ENCODE measurements at places on chromosomes 7 and 10. TPM values are rescaled to one million over a fixed set of nuclear protein-coding genes. Genes with fewer than 3 reads are reported as not detected.

- no peak for DNase-seq
These were observed 1106.5 kb upstream of the AUTS2 start for GRCh38 chr7:68491523-68492358.

GRCh38 chr10:98253499-98253898 is 14.5 kb downstream of the LOXL4 start:
- DNase-seq = no peak

DNA sequence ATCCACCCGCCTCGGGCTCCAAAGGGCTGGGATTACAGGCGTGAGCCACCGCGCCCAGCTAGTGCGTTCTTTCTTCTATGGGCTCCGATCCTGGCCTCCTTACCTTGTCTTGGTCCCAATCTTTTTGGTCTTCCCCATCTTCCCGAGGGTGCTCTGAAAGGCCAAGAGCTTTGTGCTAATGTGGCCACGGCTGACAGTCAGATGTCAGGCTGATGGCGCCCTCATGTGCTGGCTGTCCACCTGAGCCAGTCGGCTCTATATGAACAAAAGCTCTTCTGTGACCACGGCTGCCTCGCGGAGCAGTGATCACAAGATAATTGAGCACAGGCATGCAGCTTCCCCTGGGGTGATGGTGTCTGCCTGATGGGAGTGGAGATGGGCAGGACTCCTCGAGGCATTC is 11.0 kb upstream of the AHCYL2 start:
- DNase-seq = no peak

DNA sequence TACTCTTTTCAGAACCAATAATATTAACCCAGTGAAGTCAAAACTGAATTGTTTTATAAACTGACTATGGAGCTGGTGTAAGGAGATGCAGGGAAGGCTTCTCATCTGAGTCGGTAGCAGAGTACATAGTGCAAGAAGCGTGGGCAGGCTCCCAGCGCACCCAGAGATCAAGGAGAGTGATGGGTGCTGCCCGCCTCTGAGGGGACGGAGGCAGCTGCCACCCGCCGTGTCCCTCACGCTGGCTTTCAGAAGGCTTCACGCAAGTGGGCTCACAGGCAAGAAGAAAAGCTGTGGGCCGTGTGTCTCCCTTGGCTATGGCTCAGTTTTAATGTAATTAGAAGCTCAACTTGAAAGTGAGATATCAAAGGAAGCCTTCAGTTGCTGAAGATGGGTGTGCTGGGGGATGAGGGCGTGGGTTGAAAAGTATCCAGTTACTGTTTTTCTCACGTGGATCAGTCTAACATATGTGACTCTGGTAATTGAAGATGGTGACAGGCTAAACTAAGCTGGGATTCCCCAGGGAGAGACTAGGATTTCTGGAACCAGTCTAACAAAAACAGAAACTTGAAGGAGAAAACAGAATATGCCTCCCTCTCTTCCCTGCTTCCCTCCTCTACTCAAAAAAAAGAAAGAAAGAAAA is 159.9 kb downstream of the MGMT start:
- DNase-seq = no peak

DNA sequence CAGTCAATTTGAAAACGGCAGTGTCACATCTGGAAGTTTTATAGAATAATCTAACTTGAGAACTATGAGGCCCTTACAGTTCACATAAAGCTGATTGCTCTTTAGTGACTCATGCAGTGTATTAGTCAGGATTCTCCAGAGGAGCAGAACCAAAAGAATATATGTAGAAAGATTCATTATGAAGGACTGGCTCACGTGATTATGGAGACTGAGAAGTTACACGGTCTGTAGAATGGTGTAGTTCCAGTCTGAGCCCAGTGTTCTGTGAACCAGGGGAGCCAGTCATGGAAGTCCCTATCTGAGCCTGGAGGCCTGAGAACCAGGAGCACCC is 21.5 kb downstream of the RBM33 start:
- no peak for DNase-seq

- no peak for DNase-seq
These were observed 19.9 kb upstream of the INSYN2A start for GRCh38 chr10:127216274-127216673.

DNA sequence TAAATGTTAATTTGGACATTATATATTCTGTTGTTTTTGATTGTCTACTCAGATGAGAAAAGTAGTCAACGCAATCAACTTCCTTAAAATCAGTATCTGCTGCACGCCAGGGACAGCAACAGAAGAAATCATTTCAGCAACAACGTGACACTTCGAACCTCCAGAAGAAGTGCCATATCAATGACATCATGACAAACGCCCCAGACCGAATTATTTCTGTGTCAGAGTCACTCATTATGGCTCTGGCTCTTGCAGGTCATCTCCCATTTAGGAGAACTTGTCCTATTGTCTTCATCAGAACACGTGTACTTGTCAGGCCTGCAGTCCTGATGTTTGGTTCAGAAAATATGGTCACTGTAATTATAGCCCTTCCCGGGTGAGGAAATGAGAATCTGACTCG is 276.3 kb downstream of the ADARB2 start:
- no peak for DNase-seq

GRCh38 chr10:10045765-10046028 is 972.0 kb upstream of the CELF2 start:
- DNase-seq = no peak

DNA sequence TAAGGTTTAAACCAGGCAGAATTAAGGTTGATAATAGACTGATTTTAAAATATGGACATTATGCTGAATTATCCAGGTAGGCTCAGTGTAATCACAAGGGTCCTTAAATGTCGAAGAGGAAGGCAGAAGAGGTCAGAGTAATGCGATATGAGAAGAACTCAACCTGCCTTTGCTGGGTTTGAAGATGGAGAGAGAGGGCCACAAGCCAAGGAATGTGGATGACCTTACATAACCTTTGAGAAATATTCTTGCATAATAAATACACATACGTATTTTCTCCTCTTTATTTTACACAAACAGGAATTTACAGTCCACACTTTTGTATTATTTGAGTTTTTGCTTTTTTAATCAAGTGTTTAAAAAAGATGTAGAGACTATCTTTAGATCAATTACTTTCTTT is 88.5 kb downstream of the ST7 start:
- DNase-seq = no peak

- no peak for DNase-seq
These were observed 117.2 kb downstream of the SEMA3E start for GRCh38 chr7:83531766-83532165.

DNA sequence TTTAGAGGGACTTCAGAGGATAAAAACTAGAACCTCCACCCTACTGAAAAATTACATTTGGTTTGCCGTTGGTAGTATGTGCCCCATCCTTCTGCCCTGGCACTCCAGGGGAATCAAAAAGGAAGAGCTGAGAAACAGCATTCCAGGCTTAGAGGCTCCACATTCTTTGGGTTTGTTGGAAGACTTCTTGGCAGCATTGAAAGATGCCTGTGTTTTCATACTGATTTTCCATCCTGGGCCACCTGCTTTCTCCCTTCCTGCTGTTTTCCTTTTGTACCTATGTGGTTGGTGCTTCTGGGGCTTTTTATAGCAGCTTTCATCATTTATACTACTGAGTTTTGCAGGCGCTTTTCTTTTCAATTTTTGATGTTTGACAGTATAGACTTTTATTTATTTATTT is 61.7 kb downstream of the AUTS2 start:
- no peak for DNase-seq

DNA sequence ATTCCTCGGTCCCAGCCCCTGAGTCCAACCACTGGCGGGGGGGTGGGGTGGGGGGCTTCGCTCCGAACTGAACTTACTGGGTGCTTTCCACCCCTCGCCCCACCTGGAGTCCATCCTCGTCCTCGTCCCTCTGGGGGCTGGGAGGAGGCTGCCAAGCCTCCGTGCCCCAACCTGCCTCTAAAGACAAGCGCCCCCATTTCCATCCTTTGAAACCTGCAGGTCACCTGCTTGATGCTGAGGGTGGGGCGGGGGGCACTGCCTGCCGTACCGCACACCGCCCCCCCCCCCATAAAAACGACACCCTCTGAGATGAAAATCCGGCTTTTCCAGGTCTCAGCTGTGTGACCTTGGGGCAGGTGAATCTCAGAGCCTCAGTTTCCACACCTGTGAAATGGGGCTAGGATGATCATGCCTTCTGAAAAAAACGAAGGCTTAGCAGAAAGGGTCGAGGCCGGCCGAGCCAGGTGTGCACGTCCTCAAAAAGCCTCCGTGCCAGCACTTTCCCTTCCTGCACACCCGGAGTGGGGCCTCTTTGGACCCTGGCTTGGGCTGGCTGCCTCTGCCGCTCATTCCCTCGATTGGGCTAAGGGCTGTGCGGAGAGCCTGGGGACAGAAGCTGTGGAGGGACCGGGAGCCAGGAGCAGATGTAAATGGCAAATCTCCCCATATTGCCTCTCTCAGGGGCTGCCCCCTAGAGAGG is 967 bp downstream of the ELFN1 start:
- DNase-seq = no peak

GRCh38 chr7:100655908-100656674 is at the start of gene ACTL6B:
Gene ACTL6B, minus strand, starts transcription at chr7:100656448. Its CDS starts 94 bp downstream, at chr7:100656354.
- DNase-seq = no peak

- no peak for DNase-seq
These were observed 13.6 kb downstream of the LYZL1 start for GRCh38 chr10:29302499-29302898.

- DNase-seq = no peak
These were observed at the start of gene AKR1C4 for GRCh38 chr10:5196702-5197113. Gene AKR1C4, plus strand, starts transcription at chr10:5196837. Its CDS starts 31 bp downstream, at chr10:5196868.

DNA sequence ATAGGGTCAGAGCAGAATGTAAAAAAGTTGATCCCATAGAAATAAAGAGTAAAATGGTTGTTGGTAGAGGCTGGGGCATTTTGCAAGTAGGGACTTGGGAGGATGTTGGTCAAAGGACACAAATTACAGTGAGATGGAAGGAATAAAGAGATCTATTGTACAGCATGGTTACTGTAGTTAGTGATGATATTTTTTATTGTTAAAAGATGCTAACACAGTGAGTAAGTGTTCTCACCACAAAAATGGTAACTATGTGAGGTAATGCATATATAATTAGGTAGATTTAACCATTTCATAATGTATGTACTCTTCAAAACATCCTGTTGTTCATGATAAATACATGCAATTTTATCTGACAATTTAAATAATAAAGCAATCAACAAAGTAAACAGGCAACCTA is 280.7 kb upstream of the MAGI2 start:
- DNase-seq = no peak

GRCh38 chr10:114262496-114262895 is 23.4 kb downstream of the VWA2 start:
- DNase-seq = no peak

DNA sequence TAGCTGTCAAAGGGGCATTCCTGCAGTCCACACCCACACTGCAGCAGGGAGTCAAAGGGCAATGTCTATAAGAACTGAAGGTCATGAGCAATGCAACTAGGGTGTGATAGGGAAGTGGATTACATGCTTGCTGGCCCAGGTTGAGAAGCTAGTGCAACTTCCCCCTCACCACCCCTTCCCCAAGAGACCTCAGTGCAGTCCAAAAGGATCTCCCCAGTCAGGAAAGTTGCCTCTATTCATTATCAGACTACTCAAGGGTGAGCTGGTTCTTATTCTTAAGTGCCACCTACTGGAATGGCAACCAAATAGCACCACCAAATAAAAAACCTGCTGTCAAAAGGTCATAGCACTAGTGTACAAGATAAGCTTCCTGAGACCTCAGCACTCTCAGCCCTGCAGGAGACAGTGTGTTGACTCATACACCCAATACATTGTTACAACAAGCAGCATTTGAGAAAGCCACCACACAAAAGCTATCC is 28.2 kb downstream of the MTERF1 start:
- DNase-seq = no peak

DNA sequence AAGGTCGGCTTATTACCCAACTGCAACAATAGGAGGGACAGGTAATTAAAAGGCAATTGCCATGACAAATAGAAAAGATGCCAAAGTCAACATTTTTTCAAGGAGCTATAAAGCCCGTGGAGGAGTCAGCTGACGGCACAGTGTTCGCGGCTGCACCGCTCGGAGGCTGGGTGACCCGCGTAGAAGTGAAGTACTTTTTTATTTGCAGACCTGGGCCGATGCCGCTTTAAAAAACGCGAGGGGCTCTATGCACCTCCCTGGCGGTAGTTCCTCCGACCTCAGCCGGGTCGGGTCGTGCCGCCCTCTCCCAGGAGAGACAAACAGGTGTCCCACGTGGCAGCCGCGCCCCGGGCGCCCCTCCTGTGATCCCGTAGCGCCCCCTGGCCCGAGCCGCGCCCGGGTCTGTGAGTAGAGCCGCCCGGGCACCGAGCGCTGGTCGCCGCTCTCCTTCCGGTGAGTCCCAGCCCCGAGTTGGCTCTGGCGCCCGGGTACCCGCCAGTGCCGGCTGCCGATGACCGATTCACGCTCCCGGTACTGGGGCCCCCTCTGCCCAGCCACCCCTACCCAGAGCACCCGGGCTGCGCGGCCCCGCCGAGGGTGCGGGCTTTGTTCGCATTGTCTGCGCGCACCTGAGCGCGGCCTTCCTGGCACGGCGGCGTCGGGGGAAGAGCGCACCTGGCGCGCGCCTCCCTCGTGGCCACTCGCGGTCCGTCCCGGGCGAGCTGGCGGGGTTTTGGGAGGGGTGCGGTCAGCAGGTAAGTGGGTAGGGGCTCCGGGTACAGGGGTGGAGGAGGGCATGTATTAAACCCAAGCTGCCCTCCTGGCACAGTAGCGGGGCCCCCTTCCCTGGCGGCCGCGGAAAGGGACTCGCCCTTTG is at the start of gene VWA2:
Gene VWA2 (plus strand): TSS at position 138 of the 877 bp plus-strand sequence. CDS start 9,460 bp downstream, outside the sequence.
- DNase-seq = no peak

- no peak for DNase-seq
These were observed 232.4 kb upstream of the FZD8 start for GRCh38 chr10:35874311-35875015.

- DNase-seq = no peak
These were observed 232.9 kb upstream of the PTN start for GRCh38 chr7:137576481-137576880.

DNA sequence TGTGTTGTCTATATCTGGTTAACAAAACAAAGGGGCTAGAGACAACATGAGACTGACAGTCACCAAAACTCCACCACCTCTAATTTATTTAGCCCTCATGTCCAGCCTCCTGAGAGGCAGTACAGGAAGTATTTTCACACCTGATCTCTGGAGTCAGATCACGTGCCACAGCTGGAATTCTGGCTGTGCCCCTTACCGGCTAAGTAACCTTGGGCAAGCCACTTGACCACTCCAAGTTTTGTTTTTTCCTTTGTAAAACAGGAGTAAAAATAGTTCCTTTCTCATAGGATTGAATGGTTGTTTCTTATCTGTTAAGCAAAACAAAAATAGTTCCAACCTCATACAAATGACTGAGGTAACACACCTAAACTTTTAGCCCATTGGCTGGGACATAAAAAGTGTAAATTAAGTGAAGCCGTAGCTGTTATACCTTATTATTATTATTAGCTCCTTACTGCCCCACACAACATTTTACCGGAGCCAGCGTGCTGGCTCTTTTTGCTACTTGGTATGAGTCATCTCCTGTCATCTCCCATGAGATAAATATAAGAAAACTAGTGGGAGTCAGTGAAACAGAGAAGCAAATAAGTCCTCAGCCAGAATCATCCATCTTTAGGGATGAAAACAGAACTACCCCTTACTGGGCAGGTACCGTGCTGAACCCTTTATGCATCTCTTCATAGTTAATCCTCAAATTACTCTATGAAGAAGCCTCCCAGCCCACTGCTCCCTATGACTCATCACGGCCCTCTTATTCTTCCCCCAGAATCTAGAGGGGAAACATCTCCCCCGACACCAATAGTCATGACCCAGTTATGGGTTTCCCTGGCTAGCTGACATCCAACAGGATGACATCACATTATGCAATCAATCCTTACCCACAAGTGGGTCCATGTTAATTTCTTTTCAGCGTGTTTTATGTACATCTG is 44.9 kb downstream of the PPP1R3C start:
- no peak for DNase-seq

MUC3A gene
- 1.2 TPM for polyA plus RNA-seq

OR2A1 gene
- polyA plus RNA-seq = 1.1 TPM

CNPY1 gene
- not detected for polyA plus RNA-seq

MKI67 gene
- polyA plus RNA-seq = 69.6 TPM

CLDN3 gene
- 73.3 TPM for polyA plus RNA-seq

ABCB1 gene
- 26.8 TPM for polyA plus RNA-seq

LLCFC1 gene
- 0.66 TPM for polyA plus RNA-seq
